NCI-H1930 (cell line): ENCODE measurements at places on chromosomes 2 and 18.

GRCh38 chr2:207144173-207144785 is 21.5 kb downstream of the KLF7 start:
- no peak for DNase-seq

DNA sequence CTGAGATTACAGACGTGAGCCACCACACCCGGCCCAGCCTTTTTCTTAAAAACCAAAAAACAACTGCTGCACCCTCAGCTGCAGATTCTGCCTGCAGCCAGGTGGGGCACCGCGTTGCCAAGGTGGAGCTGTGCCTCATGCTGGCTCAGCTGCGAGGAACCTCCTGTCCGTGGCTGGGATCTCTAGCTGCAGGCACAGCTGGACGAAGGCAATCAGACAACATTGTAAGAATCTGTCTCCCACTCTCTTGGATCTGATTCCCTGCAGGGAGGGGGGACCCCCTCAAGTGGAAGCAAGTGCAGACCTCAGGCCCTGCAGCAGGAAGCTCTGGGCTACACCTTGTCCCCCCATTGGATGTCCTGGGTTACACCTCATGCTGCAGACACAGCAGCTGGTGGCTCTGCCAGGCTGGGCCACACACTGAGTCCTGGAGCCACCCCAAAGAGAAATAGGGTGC is 24.1 kb downstream of the CIDEA start:
- no peak for DNase-seq

GRCh38 chr2:182897137-182897536 is 30.7 kb upstream of the FRZB start:
- no peak for DNase-seq

DNA sequence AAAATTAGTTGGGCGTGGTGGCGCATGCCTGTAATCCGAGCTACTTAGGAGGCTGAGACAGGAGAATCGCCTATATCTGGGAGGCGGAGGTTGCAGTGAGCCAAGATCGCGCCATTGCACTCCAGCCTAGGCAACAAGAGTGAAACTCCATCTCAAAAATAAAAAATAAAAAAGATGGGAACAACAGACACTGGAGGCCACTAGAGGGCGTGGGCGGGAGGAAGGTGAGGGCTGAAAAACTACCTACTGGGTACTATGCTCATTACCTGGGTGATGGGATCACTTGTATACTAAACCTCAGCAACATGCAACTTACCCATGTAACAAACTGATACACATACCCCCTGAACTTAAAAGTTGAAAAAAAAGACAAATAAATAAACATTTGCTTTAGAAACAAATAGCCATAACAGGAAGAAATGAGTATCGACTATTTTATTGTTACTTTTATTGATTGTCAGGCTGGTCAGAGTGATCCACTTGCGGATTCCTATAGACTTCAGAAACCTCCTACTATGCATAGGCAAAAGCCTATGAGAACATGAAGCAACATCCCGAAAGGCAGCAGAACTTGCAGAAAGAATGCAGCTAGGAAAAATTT is 61.0 kb downstream of the TMEM163 start:
- no peak for DNase-seq

- DNase-seq, result no peak
Observed at GRCh38 chr2:18741191-18741590, 151.8 kb upstream of the NT5C1B start.

DNA sequence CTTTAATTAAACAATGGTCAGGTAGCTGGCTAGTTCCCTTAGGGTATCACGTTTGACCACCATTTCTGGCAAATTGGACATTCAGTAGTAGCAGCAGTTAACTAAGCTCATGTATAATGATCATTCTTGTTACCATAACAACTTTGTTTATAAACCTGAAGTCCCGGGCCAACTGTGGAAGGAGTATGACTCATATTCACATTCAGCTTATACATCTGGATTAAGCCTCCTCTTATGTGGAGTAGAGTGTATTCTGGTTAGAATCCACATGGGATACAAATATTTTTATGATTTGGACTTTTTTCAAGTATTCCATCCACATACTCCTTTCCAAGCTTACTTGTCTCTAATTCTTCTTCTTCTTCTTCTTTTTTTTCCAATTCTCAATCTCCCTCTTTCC is 70.3 kb upstream of the ZSWIM2 start:
- no peak for DNase-seq

GRCh38 chr2:106581755-106582147 is 94.6 kb downstream of the CD8B2 start:
- DNase-seq, result no peak

- DNase-seq, result no peak
Observed at GRCh38 chr2:133352719-133353118, 215.5 kb downstream of the NCKAP5 start.

DNA sequence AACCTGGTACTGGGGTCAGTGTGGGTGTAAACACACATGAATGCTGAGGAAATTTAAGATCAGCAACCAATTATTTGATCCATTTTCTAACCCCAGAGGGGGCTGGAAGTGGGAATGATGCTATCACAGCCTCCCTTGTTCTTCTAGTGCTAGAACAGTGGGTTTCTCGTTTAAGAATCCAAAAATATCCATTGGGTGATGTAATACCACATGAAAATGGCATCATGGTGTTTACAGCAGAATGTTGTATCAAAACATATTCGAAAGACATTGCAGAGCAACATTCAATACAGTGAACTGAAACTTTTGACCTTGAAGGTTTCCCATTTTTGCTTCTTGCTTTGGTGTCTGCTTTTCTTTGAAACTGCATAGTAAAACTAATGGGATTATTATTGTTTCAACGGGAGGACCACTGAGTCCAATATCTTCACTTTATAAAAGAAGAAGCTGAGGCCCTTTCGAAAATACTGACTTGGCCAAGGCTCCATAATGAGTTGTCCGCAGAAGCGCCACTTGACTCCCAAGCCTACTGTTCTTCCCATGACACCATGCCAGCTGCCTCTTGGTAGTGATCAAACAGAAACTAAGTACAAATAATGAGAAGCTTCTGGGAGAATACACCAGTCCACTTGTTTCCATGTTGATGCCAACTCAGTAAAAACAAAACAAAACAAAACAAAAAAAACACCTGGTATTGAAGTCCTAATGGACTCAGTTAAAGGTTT is 106.1 kb downstream of the COLEC12 start:
- peak; percentile 3 for DNase-seq

DNA sequence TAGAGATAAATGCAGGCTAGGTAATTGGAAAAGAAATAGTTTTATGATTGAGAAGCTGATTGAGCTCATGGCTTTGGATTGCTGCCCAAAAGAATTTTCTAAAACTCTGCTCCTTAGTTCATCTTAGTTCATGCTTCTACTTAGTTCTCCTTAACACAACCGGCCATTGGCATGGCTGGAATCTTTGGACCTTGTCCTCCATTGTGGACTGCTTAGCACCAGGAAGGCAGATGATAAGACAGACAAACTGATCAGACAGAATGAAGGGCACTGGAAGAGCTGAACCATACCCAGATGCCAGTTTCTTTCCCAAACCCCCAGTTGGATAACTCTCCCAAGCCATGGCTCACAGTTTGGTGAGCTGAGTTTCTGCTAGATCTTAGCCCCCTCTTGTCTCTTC is 36.3 kb upstream of the NABP1 start:
- DNase-seq, result no peak
